ENCODE measurements at places on chromosomes 7 and 10.

DNA sequence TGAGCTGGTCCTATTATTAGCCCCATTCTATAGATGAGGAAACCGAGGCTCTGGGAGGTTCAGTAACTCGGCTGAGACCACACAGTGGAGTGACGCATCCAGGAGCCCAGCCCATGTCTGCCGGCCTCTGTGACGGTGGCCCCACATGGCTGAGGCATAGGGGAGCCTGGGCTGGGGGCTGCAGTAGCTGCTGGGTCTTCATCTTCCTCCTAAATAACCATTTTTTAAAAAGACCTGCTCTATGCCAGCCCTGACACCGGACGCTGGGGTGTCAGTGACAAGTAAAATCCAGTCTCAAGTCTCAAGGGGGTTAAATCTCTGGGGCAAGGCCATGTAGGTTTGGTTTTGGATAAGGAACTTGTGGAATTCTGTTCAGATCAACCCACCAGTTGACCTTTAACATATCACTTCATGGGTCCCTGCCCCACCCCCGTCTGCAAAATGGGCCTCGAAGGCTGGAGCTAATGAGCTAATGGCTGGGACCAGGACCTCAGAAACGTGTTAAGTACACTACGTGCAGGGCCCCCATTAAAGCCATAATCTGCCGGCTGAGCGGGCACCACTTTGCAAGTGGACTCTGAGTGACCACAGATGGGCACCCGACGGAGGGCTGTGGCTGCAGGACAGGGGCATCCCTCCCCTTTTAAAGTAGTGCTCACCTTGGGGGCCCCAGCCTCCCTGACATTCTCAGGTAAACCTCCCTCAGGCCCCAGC is 136.5 kb upstream of the UNC5B start:
- H3K4me3 ChIP-seq = no peak overlapping the region
- H3K4me1 ChIP-seq = no peaks in the 10 kb centered on the region
- H3K27me3 ChIP-seq = no peaks in the 10 kb centered on the region
- H3K27ac ChIP-seq = no peak overlapping the region

GRCh38 chr7:7103343-7104313 is 78.7 kb upstream of the C1GALT1 start:
- DNase-seq = no peak
- H3K27me3 ChIP-seq = no peaks in the 10 kb centered on the region
- no peak overlapping the region for H3K27ac ChIP-seq
- H3K4me3 ChIP-seq = no peak overlapping the region
- no peaks in the 10 kb centered on the region for H3K4me1 ChIP-seq

GRCh38 chr7:141302617-141303016 is 228.8 kb downstream of the TMEM178B start:
- no peak overlapping the region for H3K4me3 ChIP-seq
- no peaks in the 10 kb centered on the region for H3K27me3 ChIP-seq
- H3K36me3 ChIP-seq = no peaks in the 10 kb centered on the region
- no peaks in the 10 kb centered on the region for H3K4me1 ChIP-seq
- H3K27ac ChIP-seq = no peak overlapping the region

DNA sequence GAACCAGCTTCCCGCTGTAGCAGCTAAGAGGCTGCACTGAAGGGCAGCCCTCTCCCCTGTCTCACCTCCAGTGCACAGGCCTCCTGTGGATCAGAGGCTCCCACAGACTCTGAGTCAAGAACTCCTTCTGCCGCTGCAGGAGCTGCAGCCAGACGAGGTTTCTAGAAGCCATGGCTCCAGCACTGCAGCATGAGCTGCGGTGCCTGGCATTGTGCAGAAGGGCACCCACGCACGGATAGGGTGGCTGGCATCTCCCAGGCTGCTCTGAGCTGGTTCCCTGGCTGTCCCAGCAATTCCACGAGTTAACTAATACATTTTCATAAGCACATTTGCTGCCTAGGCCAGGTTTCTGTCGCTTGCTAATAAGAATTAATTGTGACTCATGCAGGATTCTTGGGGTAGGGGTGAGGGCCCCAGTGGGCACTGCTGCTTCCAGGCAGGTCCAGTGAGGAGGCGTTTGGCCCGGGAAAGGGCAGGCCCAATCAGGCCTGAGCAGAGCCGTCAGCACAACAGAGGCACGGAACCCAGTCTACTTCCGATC is 594.2 kb downstream of the DNAJB6 start:
- no peaks in the 10 kb centered on the region for H3K27me3 ChIP-seq
- H3K4me1 ChIP-seq = no peaks in the 10 kb centered on the region
- H3K4me3 ChIP-seq = no peak overlapping the region
- no peaks in the 10 kb centered on the region for H3K36me3 ChIP-seq
- H3K27ac ChIP-seq = no peak overlapping the region
- DNase-seq = no peak

GRCh38 chr7:112182749-112183148 is 23.4 kb downstream of the DOCK4 start:
- H3K4me3 ChIP-seq = no peak overlapping the region
- no peaks in the 10 kb centered on the region for H3K4me1 ChIP-seq
- no peaks in the 10 kb centered on the region for H3K27me3 ChIP-seq
- H3K36me3 ChIP-seq = no peaks in the 10 kb centered on the region

DNA sequence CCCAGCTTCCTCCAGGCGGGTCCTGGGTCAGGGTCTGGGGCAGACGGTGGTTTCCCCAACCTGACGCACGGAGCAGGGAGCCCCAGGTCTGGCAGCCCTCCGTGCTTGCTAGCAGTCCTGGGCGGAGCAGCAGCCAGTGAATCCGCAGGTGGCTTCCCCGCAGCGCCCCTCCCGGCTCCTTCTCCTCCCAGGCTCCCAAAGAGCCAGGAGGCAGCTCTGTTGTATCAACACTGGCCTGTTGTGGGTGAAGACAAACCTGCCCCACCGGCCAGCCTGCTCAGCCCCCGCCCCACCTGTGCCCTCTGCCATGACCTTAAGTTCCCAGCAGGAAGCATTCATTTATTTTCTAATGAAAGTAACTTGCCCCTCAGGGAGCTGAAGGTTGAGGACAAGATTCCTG is 24.0 kb upstream of the TMEM213 start:
- no peak for DNase-seq
- no peak overlapping the region for H3K4me3 ChIP-seq
- H3K27ac ChIP-seq = no peak overlapping the region

GRCh38 chr7:39083781-39084180 is 106.1 kb downstream of the POU6F2 start:
- H3K27me3 ChIP-seq = no peaks in the 10 kb centered on the region
- H3K4me3 ChIP-seq = no peak overlapping the region
- H3K4me1 ChIP-seq = no peaks in the 10 kb centered on the region
- no peaks in the 10 kb centered on the region for H3K36me3 ChIP-seq
- DNase-seq = no peak

DNA sequence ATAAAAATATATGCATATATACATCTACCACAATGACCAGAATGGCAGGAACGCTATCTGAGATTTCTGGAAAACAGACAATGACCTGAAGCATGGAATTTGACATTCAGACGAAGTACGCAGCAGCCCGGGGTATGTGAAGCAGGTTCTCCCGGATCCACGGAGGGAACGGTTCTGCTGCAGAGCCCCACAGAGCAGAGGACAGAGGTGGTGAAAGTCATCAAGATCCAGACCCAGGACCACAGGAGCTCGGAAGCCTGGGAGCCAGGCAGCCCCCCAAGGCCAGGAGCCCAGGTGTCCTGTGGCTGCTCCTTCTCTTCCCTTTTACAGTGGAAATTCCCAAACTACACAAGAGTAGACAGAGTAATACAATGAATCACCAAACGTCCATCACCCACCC is 42.1 kb upstream of the DNAAF5 start:
- no peaks in the 10 kb centered on the region for H3K4me1 ChIP-seq
- H3K4me3 ChIP-seq = no peak overlapping the region
- H3K27ac ChIP-seq = no peak overlapping the region
- DNase-seq = no peak
- no peaks in the 10 kb centered on the region for H3K27me3 ChIP-seq

- DNase-seq = no peak
- H3K4me1 ChIP-seq = no peaks in the 10 kb centered on the region
- H3K36me3 ChIP-seq = no peaks in the 10 kb centered on the region
- no peak overlapping the region for H3K27ac ChIP-seq
- H3K27me3 ChIP-seq = no peaks in the 10 kb centered on the region
Observed at GRCh38 chr7:142855756-142856564, 1.1 kb downstream of the EPHB6 start.

GRCh38 chr7:1721047-1721690 is 51.1 kb downstream of the ELFN1 start:
- H3K27me3 ChIP-seq = no peaks in the 10 kb centered on the region
- H3K4me1 ChIP-seq = no peaks in the 10 kb centered on the region
- no peak overlapping the region for H3K27ac ChIP-seq
- DNase-seq = no peak
- no peak overlapping the region for H3K4me3 ChIP-seq
- no peaks in the 10 kb centered on the region for H3K36me3 ChIP-seq

GRCh38 chr10:86217371-86218080 is 149.1 kb downstream of the GRID1 start:
- no peak for DNase-seq
- no peaks in the 10 kb centered on the region for H3K4me1 ChIP-seq
- no peaks in the 10 kb centered on the region for H3K27me3 ChIP-seq
- no peaks in the 10 kb centered on the region for H3K36me3 ChIP-seq
- no peak overlapping the region for H3K27ac ChIP-seq
- no peak overlapping the region for H3K4me3 ChIP-seq

DNA sequence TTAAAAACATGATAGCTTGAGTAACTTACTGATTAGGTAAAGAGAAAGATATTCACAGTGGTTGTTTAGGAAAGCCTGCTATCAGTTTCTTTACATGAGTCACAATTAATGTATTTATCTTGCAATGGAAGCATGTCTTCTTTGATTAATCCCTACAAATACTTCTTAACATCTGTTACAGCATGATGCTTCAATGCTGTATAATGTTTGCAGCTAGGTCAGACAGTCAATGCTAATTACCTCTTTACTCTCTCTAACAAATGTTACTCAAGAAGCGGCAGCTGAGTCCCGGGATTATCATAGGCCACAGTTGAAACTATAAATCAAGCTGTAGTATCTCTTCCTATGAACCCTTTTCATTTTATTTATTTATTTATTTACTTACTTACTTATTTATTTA is 33.2 kb downstream of the ACBD5 start:
- H3K4me1 ChIP-seq = no peaks in the 10 kb centered on the region
- no peak overlapping the region for H3K27ac ChIP-seq
- H3K27me3 ChIP-seq = no peaks in the 10 kb centered on the region
- H3K4me3 ChIP-seq = no peak overlapping the region
- no peak for DNase-seq

DNA sequence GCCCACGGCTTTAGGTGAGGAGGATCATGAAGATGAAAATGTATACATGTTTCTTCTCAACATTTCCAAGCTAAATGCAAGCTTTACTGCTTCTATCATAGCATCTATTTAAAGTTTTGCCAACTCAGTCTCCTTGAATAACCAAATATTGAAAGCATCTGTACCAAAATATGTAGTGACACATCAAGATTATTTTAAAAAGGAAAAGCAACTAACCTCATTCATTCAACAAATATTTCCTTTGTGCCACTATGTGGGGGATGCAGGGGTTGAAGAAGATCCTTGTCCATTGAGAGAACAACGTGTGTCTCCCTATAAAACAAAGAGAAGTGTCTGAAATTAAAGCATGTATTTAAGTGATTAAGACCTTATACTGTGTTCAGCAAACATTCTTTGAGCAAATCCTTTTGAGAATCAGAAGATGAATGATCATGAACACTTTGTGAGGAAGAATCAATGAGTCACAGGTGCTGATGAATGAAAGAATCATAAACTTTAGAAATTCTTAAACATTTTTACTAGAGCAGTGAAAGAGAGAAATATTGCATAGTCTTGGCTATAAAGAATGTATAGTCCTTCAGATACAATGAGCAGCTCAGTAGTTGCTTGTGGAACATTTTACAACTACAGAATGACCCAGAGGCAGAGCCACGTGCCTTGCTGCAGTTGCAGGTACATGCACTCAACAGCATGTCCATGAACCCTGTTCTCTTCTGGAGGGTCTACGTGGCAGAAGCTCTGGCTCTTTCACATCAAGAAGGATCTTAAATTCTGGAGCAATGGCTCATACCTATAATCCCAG is 13.9 kb downstream of the TAS2R60 start:
- no peaks in the 10 kb centered on the region for H3K36me3 ChIP-seq
- H3K27me3 ChIP-seq = no peaks in the 10 kb centered on the region
- no peak for DNase-seq
- no peak overlapping the region for H3K27ac ChIP-seq
- H3K4me1 ChIP-seq = no peaks in the 10 kb centered on the region

DNA sequence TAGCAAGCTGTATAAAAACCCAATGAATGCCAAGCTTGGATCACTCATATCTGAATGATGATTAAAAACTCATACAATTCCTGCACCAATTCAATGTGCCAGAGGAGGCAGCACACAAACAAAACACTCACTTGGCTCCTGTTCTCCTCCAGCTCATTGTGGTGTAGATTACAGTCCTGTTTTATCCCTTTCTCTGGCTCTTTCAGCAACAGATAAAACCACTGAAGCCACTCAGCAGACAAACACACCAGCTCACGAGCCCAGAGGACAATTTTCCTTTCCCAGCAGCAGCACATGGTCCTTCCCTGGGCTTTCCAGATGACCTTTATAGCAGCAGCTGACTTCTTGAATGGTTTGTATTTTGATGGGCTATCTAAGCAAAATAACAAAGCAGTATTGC is 107.3 kb upstream of the STARD3NL start:
- DNase-seq = no peak
- no peaks in the 10 kb centered on the region for H3K36me3 ChIP-seq
- H3K27ac ChIP-seq = no peak overlapping the region
- no peaks in the 10 kb centered on the region for H3K4me1 ChIP-seq
- no peak overlapping the region for H3K4me3 ChIP-seq
- no peaks in the 10 kb centered on the region for H3K27me3 ChIP-seq

DNA sequence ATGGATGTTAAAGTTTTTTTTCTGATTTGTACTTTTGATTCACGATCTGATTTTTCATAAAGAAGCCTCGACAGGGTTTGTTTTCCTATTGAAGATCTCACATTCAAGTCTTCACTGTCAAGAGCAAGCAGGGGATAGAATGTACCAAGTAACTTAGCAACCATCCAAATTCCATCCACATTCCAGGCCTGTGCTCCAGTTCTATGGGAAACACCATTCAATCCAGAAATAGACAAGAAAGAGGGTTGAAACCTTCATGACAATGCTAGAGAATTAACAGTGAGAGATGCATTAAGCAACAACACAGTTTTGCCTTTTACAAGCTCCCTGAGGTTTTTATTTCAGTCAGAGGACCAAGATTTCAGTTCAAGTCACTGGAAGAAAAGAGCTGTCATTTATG is 300.2 kb downstream of the NEBL start:
- H3K4me3 ChIP-seq = no peak overlapping the region
- DNase-seq = no peak
- no peaks in the 10 kb centered on the region for H3K27me3 ChIP-seq
- H3K36me3 ChIP-seq = no peaks in the 10 kb centered on the region
- no peak overlapping the region for H3K27ac ChIP-seq
- H3K4me1 ChIP-seq = no peaks in the 10 kb centered on the region

GRCh38 chr10:132470410-132471124 is 67.0 kb upstream of the INPP5A start:
- H3K4me3 ChIP-seq = no peak overlapping the region
- H3K36me3 ChIP-seq = no peaks in the 10 kb centered on the region
- DNase-seq = no peak
- H3K27me3 ChIP-seq = no peaks in the 10 kb centered on the region
- H3K4me1 ChIP-seq = no peaks in the 10 kb centered on the region

All from Peyer's patch (tissue), 4 donors.